Fibroblast of gingiva (primary cell): ENCODE measurements at places on chromosomes 12 and 14.
A peak's percentile ranks its signal among the peaks of the same experiment; 100 is the strongest.

GRCh38 chr12:14928931-14929330, 9.4 kb downstream of the ERP27 start:
- no peak for DNase-seq

DNA sequence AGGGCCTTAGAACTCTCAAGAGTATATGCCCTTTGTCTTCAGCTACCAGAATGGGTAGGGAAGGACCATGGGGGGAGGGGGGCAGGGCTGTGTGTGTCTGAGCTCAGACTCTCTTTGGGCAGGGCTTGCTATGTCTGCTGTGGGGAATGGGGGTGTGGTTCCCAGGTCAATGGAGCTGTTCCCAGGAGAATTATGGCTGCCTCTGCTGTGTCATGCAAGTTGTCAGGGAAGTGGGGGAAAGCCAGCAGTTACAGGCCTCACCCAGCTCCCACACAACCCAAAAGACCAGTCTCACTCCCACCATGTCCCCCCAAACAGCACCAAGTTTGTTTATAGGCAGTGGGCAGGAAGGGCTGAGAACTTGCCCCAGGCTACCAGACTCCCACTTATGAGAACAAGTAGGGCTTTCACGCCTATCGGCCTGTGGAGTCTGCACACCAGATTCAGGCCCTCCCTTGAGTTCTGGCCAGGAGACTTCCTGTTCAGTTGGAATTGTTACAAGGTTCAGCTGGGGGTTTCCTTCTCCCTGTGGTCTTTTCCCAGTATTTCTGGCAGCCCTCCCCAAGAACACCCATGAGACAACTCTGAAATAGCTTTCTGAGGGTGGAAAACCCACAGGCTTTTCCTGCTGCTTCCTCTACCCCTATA, 6.1 kb upstream of the SERPINA11 start:
- no peak for DNase-seq

GRCh38 chr12:26149968-26150500, 25.2 kb upstream of the BHLHE41 start:
- no peak for DNase-seq

GRCh38 chr12:116210131-116210530, 67.4 kb downstream of the MED13L start:
- DNase-seq, result no peak

DNA sequence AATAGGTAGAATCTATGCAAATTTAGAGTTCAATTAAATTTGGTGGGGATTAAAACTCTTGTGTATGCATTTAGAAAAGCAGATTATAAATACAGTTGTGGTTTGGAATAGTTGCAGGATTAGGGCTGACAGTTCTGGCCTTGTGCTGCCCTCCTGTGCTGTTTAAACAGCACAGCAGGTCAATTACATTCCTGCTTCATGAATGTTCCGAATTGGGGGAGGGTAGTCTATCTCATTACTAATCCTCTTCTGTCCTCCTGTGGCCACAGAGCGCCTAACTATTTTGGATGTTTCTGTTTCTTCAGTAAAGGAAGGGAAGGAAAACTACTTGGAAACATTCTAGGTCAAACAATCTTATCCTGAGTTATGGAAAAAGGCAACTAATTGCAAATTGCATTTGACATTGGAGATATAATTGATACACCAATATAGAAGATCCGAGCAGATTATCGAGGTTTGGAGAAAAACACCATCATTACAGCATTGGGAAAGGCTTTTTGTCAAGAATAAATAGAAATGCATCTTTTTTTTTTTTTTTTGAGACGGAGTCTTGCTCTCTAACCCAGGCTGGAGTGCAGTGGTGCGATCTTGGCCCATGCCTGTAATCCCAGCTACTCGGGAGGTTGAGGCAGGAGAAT, 8.7 kb upstream of the GPR19 start:
- peak; percentile 89 for DNase-seq

GRCh38 chr12:100901266-100901665, 106.7 kb downstream of the ANO4 start:
- DNase-seq, result no peak
